Suppressor macrophage (primary cell): ENCODE measurements at places on chromosomes 4 and X.

DNA sequence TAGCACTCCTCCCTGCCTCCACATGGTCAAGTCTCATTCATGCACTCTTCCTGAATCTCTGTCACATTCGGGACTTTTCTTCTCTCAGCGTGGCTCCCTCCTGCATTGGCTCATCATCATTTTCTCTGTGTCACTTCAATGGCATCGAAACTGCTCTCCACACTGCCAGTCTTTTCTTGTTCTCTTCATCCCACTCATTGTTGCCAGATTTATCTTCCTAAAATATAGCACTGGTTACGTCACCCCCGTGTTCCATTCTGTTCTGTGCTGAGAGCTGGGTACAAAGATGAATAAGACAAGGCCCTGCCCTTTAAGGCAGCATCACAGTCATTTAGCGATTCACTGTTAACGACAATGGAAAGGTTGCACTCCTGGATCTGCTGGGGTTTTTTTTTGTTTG, 174.4 kb upstream of the TBC1D9 start:
- no peak for DNase-seq

DNA sequence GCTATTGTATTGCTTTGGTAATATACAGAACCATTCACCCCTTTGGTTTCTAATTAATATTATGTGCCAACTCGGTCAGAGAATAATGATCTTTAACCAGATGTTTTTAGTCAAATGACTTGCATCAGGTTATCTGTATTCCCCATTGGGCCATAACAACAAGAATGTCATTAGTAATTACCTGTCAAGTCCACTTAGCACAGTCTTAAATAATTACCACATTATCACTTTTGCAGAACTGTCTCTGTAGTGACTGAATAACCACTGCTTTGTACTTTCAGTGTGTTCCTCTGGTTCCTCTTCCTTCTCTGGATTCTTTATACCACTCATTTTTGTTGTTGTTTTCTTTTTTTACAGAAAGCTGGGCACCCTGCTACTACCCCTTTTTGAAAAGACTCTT, 257.7 kb upstream of the SPOCK3 start:
- DNase-seq: no peak

- no peak for DNase-seq
Measured at GRCh38 chr4:140497747-140498636, at the start of gene MGAT4D. Gene MGAT4D, minus strand, starts transcription at chr4:140498293. Its CDS starts 71 bp downstream, at chr4:140498222.

GRCh38 chrX:148664995-148665394, 164.6 kb downstream of the AFF2 start:
- no peak for DNase-seq
